ENCODE measurements at places on chromosomes 2 and 18.

GRCh38 chr18:62812876-62813275 is 97.5 kb downstream of the PHLPP1 start:
- DNase-seq = no peak

GRCh38 chr2:39640681-39641080 is 25.0 kb upstream of the TMEM178A start:
- DNase-seq = no peak

- DNase-seq = no peak
These were observed 373.3 kb upstream of the GALNT5 start for GRCh38 chr2:156884216-156884615.

DNA sequence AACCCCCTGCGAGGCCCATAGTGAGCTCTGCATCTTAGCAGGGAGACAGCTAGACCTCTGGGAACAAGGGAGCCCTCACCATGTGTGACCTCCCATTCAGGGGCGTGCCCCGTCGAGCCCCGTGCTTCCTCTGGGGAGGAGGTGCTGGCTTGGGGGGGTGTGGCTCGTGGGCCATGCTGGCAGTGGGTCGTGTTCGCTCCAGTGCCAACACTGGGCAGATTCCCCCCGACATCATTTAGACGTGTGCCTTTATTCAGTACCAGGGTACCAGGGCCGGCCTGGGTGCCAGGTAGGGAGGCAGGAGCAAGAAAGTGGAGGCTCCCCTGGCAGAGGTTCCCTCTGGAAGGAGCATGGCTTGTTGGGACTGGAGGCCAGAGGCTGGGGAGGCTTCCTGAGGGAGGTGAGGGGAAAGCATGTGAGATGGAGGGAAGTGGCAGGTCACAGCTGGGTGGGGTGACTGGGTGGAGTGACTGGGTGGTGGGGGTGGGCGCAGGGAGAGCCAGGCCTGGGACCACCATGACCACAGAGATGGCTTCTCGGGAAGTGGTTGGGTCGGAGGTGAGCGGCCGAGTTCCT is 15.2 kb downstream of the GPC1 start:
- DNase-seq = no peak

DNA sequence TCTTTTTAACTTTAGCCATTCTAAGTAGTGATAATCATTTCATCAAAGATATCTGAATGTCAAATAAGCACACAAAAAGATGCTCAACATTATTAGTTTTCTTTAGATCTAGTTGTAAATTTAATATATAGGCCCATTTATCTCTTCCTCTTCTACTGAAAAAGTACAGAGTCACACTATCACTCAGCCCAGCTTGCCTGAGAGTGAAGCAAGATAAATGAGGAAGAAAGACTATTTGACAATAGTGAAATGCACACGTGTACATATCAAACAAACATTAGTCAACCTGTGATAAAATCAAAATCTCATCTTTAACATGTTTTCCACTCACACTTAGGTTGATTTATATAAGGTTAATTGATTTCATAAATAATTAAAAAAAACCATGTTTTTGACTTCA is 83.5 kb upstream of the CCDC195 start:
- no peak for DNase-seq

- no peak for DNase-seq
These were observed 66.9 kb downstream of the OXER1 start for GRCh38 chr2:42696987-42697386.

DNA sequence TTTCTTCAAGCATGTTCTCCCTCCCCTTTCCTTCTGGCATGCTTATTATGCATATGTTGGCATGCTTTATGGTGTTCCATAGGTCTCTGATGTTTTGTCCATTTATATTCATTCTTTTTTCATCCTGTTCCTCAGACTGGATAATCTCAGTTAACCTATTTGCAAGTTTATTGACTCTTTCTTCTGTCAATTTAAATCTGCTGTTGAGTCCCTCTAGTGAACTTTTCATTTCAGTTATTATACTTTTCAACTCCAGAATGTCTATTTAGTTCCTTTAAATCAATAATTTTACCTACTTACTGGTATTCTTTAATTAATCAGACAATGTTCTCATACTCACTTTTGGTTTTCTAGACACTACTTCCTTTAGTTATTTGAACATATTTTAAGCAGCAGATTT is 101.2 kb downstream of the GALNT14 start:
- no peak for DNase-seq

DNA sequence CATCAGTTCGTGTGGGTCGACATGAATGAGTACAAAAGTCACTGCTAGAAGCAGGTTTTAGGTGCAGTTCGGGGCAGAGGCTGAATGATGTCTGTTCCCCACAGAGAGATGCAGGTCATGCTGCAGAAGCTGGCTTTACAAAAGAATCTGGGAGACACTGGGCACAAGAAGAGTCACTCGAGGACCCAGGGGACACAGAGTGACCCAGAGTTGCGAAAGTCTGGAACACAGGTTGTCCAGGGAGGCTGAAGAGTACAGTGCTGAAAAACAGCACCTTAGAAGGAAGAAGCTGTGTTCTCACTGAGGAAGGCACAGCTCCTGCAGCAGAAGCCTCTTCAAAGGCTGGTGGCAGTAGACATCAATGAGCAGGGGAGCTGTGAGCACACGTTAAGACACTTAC is 14.8 kb downstream of the CACNB4 start:
- DNase-seq = no peak

DNA sequence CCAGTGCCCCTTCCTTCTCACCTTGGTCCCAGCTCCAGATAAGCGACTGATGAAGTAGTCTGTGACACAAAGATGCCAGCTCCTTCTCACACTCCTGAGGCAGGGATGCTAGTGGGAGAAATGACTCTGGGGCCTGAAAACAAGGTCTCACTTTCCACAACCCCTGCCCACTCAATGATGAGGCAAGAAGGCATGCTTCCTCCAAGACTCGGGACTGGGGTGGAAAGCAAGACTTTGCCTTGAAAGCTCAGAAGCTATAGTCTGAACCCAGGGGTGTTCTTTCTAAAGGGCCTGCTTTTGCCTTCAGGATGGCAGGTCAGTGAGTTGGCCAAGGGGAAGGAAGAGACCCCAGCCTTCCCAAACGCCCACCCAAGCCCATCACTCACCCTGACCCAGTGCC is 1.4 kb downstream of the CCDC142 start:
- DNase-seq = no peak

All from NCI-H774 (cell line).